Activated CD4-positive, alpha-beta T cell treated with anti-CD3 and anti-CD28 coated beads, Interleukin-2, amount 50 U/mL, for 16 hours (primary cell): ENCODE measurements at places on chromosomes 2 and 18.

GRCh38 chr2:129805899-129806298 is 173.6 kb upstream of the RAB6C start:
- no peak for DNase-seq

GRCh38 chr2:144078802-144079724 is 440.9 kb downstream of the ZEB2 start:
- DNase-seq, result no peak

DNA sequence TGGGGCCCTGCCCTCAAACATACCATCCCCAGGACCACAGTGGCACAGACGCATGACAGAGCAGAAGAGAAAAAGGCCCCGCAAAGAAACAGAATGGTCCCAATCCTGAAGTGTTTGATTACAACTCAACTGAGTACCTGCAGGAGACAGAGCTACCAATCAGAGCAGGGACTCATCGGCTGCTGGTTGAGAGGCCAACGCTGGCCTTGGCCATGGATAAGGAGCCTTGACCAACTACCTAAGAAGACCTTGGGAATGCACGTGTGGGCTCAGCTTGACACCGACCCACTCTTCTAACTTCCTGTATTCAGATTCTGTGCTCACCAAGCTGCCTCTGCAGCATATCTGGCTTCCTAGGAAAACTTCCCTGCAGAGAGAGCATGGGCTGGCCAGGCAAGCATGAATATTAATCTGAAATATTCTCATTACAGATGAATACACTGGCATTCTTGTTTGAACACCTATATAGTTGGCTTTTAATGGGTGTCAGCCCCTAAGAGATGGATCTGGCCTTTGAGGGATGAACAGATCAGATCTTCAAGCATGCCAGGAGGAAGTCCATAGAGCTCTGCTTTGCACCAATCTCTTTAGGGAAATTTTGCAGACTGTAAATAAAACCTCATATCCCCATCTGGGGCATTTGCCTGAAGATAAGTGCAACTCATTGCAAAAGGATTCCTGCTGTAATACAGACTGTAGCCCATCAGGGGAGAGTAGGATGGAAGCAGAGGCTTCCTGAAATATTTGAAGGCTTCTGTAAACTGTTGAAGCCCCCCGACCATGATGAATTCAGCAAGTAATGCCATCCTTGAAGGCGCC is 135.4 kb downstream of the BCL2 start:
- no peak for DNase-seq

DNA sequence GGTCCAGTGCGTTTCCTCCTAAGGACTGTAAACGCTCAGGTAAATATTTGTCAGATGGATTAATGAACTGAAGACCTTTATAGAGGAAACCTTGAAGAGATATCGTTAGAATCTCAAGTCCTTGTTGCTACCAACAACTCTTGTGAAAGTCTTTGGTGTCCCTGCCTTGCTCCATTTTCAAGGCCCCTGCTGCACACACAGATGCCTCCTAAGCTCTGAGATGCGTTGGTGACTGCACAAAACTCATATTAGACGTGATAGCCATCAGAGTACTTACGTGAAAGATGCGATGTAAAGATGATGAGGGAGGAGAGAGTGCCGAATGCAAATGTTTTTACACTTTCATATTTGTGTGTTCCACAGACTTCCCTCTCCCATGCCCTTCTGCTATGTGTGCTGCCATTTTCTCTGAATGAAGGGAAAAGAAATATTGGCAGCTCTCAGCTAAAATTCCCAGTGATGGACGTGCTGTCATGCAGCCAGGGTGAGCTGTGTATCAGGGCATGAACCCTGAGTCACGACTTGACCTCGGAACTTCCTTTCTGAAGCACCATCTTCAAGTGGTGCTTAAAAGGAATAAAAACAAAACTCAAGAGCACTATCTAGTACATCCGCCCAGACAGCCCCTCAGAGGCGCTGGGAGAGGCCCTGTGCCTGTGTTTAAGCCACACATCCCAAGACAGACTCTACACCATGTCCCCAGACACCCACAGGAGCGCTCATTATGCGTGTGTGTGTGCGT is 117.4 kb downstream of the FAM210A start:
- peak; percentile 66 for DNase-seq

DNA sequence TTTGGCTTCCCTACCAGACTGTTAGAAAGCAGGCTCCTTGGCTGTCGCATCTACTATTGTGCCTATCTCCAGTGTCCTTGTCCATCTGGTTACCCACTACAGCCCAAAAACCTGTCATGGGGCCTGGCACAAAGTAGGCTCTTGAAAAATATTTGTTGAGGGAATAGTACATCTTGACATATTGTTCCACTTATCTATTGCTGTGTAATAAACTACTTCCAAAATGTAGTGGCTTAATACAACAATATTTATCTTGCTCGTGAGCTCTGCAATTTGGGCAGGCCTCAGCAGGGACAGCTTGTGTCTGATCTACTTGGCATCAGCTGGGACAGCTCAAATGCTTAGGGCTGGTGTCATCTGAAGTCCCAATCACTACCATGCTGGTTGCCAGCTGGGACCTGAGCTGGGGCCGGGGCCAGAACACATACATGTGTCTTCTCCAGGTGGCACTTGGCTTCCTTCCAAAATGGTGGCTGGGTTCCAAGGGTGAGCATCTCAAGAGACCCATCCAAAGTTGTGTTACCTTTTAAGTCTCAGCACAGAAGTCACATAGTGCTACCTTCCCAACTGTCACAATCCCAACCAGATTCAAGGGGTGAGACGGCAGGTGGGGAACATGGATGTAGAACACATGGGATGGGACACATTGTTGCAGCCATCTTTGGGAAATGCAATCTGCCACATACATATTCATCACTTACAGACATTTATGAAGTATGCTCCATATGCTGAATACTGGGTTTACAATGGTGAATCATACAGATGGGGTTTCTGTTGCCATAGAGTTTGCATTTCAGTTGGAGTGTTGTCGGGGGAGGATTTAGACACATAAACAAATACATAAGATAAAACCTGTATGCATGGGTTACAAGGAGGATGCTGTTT is 134.2 kb downstream of the FOXI3 start:
- DNase-seq, result no peak

GRCh38 chr18:39215920-39216319 is 1650.3 kb upstream of the CELF4 start:
- DNase-seq, result no peak

GRCh38 chr2:184302506-184302905 is 295.8 kb upstream of the ZNF804A start:
- no peak for DNase-seq

- peak; percentile 77 for DNase-seq
Observed at GRCh38 chr2:127067620-127068350, 39.2 kb downstream of the BIN1 start.

GRCh38 chr2:239369631-239370161 is 31.1 kb downstream of the HDAC4 start:
- DNase-seq, result peak; percentile 79

DNA sequence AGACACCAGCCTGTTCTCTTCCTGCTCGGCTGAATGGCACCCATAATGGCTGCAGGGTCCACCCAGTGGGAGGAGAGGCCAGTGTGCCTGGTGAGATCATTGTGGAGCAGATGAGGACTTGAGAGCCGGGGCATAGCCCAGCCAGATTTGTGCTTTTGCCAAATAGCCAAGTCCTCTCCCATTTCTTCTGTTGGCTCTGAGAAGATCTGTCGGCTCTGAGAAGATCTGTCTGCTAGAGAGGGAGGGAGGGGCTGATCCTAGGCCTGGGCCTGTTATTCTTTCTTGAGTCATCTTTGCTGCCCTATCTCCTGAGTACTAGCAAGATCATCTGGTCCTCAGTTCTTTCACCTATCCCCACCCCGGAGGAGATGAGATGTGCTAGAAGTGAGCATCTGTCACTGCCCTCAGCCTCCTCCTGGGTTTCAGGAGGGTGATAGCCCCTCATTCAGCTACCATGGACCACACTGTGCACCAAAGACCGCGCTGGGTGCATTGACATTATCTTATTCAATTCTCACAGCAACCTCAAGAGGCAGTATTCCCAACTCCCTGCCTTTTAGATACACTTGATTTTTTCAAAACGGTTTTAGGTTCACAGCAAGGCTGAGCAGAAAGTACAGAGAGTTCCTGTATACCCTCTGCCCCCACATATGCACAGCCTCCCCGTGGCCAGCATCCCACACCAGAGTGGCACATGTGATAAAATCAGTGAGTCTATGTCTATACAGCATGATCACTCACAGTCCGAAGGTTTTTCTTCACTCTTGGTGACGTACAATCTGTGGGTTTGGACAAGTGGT is 98.6 kb downstream of the CAPN13 start:
- no peak for DNase-seq

GRCh38 chr18:46856973-46857372 is 60.3 kb downstream of the PIAS2 start:
- DNase-seq, result no peak

- no peak for DNase-seq
Observed at GRCh38 chr18:33755931-33756560, 178.0 kb downstream of the ASXL3 start.

DNA sequence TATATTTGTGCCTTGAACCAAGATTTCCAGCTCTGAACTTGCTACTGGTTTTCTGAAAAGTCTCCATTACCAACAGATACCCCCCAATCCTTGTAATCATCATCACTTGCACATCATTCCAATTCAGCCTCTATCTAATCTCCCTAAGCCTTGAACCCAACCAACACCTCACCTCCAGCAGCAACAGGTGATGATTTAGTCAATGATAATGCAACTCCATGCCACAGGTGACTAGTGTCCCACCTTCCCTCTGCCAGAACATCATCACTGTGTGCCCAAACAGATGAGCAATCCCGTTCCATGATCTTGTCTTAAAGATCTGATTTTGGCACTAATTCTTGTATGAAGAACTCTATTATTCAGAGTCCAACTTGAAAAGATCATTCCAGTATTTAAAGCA is 67.5 kb downstream of the TIMM21 start:
- no peak for DNase-seq

GRCh38 chr2:23600346-23600745 is 215.4 kb downstream of the KLHL29 start:
- no peak for DNase-seq

DNA sequence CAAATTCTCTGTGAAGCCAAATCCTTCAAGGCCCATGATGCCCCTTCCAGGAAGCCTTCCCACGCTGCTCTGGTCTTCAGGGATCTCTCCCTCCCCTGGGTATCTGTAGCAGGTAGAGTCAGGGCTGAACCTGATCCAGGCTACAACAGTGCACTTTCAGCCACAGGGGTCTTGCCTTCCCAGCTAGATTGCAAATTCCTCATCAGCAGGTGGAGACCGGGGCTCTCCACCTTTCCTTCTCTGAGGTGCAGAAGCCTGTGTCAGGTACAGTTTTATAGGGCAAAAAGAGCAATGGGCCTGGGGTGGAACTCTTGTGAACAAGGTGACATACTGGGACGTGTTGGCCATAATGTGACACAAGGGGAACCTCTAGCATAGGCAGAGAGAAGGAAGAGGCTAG is 312.9 kb downstream of the MYCN start:
- no peak for DNase-seq

DNA sequence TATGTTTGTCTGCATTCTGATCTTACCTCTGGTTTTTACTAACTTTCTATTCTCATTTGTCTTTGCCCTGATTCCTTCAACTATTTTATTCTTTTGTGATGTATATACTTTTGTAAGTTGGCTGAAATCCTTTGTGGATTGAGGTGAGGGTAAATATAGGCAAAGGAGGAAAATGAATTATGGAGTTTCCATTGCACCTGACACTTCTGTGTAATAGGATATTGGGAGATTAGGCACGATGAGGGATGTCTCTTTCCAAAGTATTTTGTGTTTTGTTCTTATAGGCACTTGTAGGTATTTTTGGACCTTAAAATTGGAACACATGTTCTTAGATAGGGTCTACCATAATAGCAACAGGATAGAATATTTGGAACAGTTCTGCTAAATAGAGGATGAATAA is 76.4 kb downstream of the HRH4 start:
- DNase-seq, result no peak

DNA sequence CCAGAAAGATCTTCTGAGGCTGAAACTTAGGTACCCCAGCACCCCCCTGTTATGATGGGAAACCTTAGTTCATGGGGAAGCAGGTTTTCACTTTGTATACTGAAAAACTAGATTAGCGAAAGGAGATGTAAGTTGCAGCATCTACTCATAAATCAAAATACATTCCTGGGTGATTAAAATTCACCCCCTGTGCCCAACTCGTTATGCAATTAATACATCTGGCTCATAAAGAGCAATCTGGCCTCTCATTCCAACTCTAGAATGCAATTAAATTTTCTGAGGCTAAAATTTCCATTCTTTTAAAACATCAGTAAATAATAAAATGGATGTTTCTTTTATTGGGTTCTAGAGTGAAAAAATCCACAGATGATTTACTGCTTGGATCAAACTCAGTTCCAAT is 110.9 kb upstream of the BZW1 start:
- DNase-seq, result no peak

GRCh38 chr18:10877987-10878386 is 271.4 kb downstream of the PIEZO2 start:
- DNase-seq, result no peak

DNA sequence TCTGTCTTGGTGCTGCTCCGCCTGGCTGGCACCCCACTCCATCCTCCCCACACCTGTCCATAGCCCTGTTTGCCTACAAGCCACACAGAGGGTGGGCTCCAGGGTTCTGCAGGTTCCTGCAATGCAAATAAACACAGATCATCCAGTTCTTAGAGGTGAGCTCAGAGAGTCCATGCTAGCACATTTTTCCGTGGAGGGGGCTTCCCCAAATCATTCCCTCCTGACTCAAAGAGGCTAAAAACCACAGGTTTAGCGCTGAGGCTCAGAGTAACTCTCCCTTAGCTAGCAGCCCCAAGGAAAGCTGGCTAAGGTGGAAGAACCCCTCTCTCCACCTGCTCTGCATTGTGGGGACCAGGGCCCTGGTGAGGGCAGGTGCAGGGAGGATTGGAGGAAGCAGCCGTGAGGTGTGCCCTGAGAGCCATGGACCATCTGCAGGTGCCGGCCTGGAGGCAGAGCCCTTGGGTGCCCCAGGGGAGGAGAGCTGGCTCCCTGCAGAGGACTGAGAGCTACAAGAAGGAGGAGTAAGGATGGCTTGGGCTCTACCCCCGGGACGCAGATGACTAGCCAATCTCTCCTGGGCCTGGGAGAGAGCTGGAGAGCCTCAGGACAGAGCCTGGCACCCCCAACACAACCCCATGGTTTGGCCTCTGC is 23.8 kb upstream of the TEX44 start:
- DNase-seq, result no peak

DNA sequence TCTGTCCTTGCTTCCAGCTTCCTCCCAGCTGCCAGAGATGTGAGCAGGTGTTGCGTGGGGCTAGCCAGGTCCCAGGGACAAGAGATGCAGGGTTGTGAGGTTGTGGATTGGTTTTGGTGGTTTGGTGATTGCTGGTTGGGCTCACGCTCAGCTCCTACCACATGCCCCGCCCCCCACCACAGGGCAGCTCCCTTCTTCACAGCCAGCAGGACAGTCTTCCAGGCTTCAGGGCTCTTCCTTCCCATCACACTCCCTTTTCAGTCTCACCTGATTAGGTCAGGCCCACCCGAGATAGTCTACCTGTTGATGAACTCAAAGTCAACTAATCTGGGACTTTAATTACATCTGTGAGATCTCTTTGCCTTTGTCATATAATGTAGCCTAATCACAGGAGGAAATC is 52.0 kb upstream of the GLI2 start:
- DNase-seq, result no peak
